ENCODE measurements at places on chromosomes 5 and 9. TPM values are rescaled to one million over a fixed set of nuclear protein-coding genes. Genes with fewer than 3 reads are reported as not detected.

The CDC20B gene
- total RNA-seq: not detected

The PCDHB10 gene
- total RNA-seq: 2.4 TPM

The SPINK4 gene
- total RNA-seq: not detected

The PCA3 gene
- total RNA-seq: not detected

The NHP2 gene
- total RNA-seq: 154 TPM

The BRINP1 gene
- not detected for total RNA-seq

The ZCCHC10 gene
- 9.5 TPM for total RNA-seq
